ENCODE measurements at places on chromosomes 7 and 10.

DNA sequence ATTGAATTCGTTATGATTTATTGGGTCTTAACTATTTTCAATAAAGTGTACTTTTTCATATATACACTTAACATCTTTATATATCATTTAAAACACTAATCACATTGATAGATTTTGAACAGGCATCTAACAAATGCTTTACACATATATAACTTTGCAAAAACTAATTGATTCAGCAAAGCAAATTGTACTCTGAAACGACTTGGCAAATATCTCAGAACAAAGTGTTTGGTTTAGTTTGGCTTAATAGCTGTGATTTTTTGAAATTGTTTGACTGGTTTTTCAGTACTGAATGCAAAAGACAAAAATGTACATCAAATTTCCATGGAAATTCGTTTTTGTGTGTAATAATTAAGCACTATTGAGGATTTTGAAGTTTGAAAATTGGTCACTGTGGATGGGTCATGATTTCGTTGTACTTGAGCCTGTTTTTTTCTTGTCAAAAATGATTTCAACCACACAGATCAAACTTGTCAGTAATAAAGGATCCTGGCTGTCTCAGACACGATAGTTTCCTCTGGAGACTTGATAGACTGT, 125.3 kb upstream of the SLC25A13 start:
- no peak for DNase-seq

DNA sequence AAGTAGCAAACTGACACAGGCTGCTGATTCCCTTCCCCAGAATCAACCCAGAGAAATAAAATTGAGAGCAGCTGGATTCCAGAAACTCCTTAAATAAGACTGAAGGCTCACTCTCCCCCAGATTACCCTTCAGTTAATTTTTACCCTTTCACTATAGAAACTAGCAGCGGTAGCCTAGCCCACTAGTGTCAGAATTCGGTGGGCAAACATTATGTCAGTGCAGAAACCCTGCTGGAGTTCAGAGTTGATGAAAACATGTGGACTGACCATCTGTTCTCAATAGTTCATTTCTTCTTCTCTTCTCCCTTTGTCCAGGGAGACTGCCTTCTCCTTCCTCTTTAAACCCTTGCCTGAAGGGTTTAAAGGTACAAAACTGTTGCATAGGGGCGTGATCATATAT, 100.1 kb downstream of the PODXL start:
- no peak for DNase-seq

GRCh38 chr10:126110489-126111180, 214.3 kb downstream of the FANK1 start:
- no peak for DNase-seq

DNA sequence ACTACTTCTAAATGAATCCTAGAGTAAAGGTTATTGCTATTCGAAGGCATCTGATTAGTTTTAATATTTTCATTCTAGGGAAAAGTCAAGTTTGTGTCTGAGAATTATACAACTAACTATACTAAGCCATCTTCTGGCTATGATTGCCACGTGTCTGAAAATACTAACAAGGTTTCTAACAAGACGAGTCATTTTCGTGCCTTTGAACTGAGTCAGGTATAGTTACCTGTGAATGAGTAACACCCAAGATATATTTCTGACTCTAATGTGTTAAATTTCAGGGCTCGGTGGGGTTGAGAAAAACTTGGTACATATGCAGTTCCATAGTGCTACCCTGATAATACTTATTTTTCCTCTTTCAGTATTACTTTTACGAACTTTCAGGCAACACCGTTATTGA, 35.5 kb downstream of the TASOR2 start:
- DNase-seq, result no peak

- DNase-seq, result no peak
Observed at GRCh38 chr10:69168493-69168892, 11.5 kb upstream of the SUPV3L1 start.

Measured in NCI-H2081 treated with DMSO at 0.1 percent for 48 hours (cell line).